ENCODE measurements at places on chromosomes 7 and 10.

- no peak for DNase-seq
Measured at GRCh38 chr7:137953665-137954470, 48.0 kb downstream of the CREB3L2 start.

DNA sequence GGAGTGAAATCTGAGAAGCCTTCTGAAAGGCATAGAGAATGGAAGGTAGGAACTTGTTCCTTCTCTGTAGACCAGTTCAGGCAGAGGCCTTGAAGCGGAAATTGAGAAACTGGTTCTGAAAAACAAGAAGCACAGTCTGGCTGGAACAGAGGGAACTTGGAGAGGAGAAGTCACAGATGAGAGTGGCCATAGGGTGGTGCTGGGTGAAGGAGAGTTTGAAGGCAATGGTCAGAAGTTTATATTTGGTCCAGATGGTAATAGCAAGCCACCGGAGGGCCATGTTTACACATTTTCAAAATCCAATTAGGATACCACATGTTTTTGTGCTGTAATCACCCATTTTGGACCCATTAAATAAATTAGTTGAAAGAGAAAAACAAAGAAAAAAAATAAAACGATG, 692.5 kb downstream of the INHBA start:
- DNase-seq, result no peak

DNA sequence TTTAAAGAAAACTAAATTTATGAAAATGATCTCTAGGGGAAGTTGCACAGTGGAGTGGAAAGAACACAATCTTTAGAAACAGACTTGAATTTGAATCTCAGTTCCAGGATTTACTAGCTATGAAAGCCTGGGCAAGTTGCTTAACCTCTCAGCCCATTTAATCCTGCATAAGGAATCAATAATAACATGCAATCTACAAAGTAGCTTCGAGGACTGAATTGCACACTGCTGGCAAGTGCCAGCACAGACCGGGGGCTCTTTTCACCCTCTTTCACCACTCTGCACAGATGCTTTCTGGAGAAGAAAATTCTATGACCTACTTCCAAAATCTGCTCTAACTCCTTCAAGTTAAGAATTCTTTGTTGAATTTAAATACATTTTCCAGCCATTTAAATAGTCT, 63.4 kb upstream of the ANK3 start:
- no peak for DNase-seq

DNA sequence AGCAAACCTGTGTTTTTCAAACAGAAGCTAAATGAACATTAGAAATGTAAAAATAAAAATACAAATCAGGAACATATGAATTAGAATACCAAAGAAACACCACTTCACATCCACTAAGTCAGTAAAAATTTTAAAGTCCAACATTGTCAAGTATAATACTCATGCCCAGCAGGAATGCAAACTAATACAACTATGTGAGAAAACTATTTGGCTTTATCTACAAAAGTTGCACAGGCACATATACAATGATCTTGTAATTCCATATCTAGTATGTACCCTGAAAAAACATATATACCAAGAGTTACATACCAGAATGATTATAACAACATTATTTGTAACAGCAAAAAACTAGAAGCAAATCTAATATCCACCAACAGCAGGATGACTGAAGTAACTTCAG, 91.1 kb downstream of the RNF32 start:
- DNase-seq, result no peak

DNA sequence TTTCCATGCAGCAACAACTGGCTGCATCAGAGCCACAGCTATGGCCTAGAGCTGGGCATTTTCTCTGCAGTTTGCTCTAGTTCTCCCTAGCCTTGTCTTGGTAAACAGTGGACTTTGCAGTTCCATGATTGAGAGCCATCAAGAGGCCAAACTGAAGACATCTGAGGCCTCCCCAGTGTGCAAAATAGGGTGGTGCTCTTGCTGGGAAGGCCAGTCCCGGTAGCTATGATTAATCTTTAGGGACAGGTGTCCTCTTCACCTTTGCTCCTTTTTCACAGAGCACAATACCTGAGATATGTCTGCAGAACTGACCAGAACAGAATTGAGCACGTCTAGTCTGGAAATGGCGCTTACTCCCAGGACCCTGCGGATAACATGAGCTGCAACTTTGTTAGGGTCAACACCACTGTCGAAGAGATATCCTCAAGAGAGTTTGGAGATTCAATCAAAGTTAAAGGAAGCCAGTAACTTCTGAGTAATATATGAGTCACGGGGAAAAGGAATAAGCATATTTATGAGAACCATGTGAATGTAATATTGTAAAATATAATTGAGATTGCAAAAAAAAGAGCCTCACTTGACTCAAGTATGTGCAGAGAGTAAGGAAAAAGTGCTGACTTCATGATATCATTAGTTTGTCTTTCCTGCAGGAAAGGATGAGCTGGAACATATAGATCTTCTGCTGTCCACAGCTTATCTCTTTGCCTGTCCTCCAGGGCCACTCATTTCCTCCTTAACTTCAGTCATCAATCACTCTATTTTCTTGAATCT, 76.7 kb downstream of the ANK3 start:
- DNase-seq, result no peak

- no peak for DNase-seq
Measured at GRCh38 chr7:73871163-73872011, 10.4 kb downstream of the TMEM270 start.

DNA sequence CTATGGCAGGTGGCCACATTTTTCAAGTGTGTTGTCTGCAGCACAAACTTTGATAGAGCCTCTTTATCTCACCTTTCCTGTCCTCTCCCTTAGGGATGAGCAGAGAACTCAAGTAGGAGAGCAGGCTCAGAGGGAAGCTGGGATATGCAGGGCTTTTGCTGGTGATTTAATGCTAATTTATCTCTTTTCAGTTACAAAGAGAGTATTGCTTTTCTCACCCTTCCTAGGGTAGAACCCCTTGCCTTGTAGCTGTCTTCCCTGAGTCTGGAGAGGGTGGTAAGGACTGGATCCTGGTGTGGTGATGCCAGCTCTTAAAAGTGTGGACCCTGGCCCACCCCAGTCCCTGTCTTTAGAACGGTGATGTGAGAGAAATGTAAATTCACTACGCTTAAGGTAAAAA, 1061.4 kb downstream of the TYW1 start:
- DNase-seq, result no peak

- no peak for DNase-seq
Measured at GRCh38 chr10:132461683-132462231, 64.8 kb downstream of the PWWP2B start.

- DNase-seq, result no peak
Measured at GRCh38 chr10:95237376-95238170, 43.5 kb downstream of the ACSM6 start.

Measured in NCI-H446 (cell line).